ENCODE measurements at places on chromosomes 3 and 15. TPM values are rescaled to one million over a fixed set of nuclear protein-coding genes. Genes with fewer than 3 reads are reported as not detected.

COX5A gene
- 154 TPM for total RNA-seq

GPR62 gene
- not detected for total RNA-seq

TNFSF10 gene
- total RNA-seq: not detected

SPINK8 gene
- not detected for total RNA-seq

RNF7 gene
- 84.3 TPM for total RNA-seq

PROK2 gene
- total RNA-seq: not detected

UPK1B gene
- total RNA-seq: not detected

PRKCI gene
- 43.8 TPM for total RNA-seq

SLC12A8 gene
- total RNA-seq: 2.0 TPM

DNA sequence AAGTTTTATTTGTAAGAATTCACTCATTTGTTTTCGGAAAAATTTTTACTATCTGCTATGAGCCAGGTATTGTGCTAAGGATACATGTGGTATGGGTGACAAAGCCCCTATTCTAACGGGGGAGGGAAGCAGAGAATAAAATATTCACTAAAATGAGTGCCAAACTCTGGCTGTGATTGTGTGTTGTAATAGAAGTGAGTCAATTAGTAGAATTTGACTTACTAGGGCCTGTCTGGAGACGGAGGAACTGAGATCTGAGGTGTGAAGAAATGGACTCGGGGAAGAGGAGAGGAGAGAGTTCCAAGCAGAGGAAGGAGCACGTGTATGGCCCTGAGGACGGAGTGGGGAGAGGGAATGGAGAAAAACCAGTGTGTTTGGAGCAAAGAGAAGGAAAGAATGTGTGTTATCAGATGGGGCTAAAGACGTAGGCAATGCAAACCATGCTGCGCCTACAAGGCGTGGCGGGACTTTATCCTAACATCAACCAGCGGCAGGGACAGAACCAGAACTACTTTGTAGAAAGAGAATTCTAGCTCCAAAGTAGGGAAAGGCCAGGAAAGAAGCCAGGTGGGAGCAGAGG lies 89.1 kb downstream of the OSBPL10 start:
- no peaks in the 10 kb centered on the region for H3K27me3 ChIP-seq
- no peak overlapping the region for H3K27ac ChIP-seq

DNA sequence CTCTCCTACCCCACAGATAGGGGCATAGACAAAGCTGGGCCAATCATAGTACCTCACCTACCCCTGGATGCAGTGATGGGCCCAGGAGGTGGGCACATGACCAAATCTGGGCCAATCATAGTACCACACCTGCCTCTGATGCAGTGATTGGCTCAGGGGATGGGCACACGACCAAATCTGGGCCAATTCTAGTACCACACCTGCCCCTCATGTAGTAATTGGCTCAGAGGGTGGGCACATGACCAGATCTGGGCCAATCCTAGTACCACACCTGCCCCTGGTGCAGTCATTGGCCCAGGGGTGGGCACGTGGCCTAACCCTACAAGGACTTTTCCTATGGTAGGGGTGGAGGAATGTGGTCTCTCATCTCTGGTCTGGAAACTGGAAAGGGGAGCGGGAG lies 56.9 kb upstream of the MEF2A start:
- DNase-seq: no peak
- H3K27ac ChIP-seq: no peak overlapping the region
- no peak overlapping the region for H3K4me3 ChIP-seq
- H3K36me3 ChIP-seq: no peaks in the 10 kb centered on the region
- H3K4me1 ChIP-seq: peaks cover 44% of the 10 kb centered on the region

GRCh38 chr3:142884531-142884930 lies 4.4 kb downstream of the PCOLCE2 start:
- no peaks in the 10 kb centered on the region for H3K36me3 ChIP-seq
- no peaks in the 10 kb centered on the region for H3K27me3 ChIP-seq
- DNase-seq: no peak
- H3K4me3 ChIP-seq: no peak overlapping the region
- H3K4me1 ChIP-seq: peaks cover 10% of the 10 kb centered on the region

DNA sequence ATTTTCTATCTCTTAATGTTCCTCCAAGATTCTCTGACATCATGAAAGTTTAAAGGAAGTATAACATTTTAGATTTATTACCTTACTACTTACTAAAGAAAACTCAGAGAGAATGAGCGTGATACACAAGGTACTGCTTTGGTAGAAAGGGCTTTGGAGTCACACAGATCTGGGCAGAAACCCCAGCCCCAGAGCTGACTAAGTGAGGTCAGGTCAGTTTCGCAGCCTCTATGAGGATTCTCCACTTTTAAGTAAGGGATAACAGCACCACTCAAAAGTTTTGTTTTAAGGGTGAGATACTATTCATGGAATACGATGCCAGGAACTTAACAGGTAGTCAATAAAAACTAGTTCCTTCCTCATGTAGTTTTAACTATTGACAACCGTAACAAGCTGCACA lies 76.1 kb downstream of the CLDN11 start:
- peaks cover 3% of the 10 kb centered on the region for H3K36me3 ChIP-seq
- no peak overlapping the region for H3K27ac ChIP-seq
- DNase-seq: no peak
- H3K27me3 ChIP-seq: no peaks in the 10 kb centered on the region
- peaks cover 28% of the 10 kb centered on the region for H3K4me1 ChIP-seq

DNA sequence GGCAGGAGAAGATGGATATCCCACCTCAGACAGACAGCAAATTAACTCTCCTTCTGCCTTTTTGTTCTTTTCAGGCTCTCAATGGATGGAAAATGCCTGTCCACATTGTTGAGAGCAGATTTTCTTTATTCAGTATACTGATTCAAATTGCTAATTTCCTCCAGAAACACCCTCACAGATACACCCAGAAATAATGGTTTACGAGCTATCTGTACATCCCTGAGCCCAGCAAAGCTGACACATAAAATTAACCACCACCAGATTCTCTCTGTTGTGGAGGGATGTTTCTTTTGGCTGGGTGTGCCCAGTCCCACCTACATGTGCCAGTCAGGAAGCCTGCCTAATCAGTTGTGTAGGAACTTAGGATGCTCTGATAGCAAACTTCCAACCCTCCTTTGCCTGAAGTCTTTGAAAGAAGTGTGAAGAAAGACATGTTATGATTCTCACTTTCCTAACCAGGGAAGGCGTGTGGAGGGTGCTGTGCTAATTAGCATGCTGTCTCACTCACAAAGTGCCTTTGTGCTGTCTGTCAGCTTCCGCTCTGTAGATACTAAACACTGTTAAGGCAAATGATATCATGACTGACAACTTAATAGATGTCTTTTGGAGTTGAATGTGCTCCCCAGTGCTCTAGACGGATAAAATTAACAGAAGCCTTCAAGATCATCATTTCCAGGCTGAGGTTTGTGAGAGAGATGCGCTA lies 208.5 kb downstream of the CLSTN2 start:
- DNase-seq: no peak
- H3K4me1 ChIP-seq: no peaks in the 10 kb centered on the region
- H3K36me3 ChIP-seq: peaks cover 5% of the 10 kb centered on the region
- no peak overlapping the region for H3K4me3 ChIP-seq
- H3K27me3 ChIP-seq: no peaks in the 10 kb centered on the region

GRCh38 chr15:92076541-92076940 lies 223.0 kb downstream of the SLCO3A1 start:
- no peak overlapping the region for H3K27ac ChIP-seq
- H3K36me3 ChIP-seq: no peaks in the 10 kb centered on the region
- H3K4me1 ChIP-seq: no peaks in the 10 kb centered on the region
- H3K4me3 ChIP-seq: no peak overlapping the region

DNA sequence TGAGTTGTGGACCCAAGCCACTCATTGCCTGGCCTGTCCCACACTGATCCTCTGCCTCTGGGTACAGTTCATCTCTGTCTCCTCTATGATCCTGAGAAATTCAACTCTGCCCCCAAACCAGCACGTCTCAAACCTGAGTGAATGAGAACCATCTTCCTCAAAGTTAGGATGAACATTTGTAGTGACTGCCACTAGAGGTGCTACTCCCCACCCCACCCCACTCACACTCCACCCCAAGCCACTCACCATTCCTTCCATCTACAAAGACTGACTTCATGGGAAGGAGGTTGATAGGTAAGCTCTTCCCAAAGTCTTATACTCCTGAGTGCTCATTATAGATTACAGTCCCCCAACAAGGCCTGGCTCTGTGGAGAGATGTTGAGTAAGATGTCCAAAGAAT lies 43.8 kb downstream of the NEK10 start:
- H3K4me1 ChIP-seq: peaks cover 52% of the 10 kb centered on the region
- peaks cover 18% of the 10 kb centered on the region for H3K36me3 ChIP-seq
- DNase-seq: no peak
- H3K27ac ChIP-seq: peak overlapping the region; percentile 87
- H3K27me3 ChIP-seq: no peaks in the 10 kb centered on the region

DNA sequence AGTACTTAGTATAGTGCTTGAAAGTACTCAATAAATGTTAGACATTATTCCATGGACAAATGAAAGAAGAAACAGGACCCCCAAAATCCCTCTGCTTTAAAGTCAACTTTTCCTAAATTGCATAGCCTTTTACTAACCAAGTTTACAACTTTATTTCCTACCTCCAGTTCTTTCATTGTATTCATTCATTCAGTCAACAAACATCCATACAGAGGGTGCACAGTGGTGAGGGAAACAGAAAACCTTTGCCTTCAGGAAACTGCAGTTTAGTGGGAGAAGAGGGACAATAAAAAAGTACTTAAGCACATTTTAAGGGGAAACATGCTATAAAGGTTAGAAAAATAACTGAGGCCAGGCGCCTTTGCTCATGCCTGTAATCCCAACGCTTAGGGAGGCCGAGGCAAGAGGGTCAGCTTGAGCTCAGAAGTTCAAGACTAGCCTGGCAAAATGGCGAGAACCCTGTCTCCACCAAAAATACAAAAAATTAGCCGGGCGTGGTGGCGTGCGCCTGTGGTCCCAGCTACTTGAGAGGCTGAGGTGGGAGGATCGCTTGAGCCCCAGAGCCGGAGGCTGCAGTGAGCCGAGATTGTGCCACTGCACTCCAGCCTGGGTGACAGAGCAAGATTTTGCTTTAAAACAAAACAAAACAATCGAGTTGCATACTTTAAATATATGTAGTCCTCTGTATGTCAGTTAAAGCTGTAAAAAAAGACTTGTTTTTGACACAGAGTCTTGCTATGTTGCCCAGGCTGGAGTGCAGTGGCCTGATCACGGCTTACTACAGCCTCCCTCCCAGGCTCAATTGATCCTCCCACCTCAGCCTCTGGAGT lies 1.1 kb upstream of the DENND4A start:
- peak overlapping the region; percentile 95 for H3K4me3 ChIP-seq
- H3K36me3 ChIP-seq: no peaks in the 10 kb centered on the region
- peaks cover 37% of the 10 kb centered on the region for H3K4me1 ChIP-seq
- peak overlapping the region; percentile 98 for H3K27ac ChIP-seq
- no peak for DNase-seq
- no peaks in the 10 kb centered on the region for H3K27me3 ChIP-seq

GRCh38 chr15:43268111-43269105 lies 1.7 kb upstream of the TGM5 start:
- H3K4me1 ChIP-seq: no peaks in the 10 kb centered on the region
- DNase-seq: peak; percentile 83
- H3K27me3 ChIP-seq: peaks cover 63% of the 10 kb centered on the region
- no peak overlapping the region for H3K27ac ChIP-seq

GRCh38 chr15:77029166-77030047 lies 34.5 kb downstream of the PSTPIP1 start:
- H3K4me3 ChIP-seq: no peak overlapping the region
- DNase-seq: peak; percentile 80
- H3K27me3 ChIP-seq: no peaks in the 10 kb centered on the region
- peaks cover 14% of the 10 kb centered on the region for H3K4me1 ChIP-seq
- H3K36me3 ChIP-seq: no peaks in the 10 kb centered on the region

GRCh38 chr3:10365791-10366190 lies 44.9 kb upstream of the SEC13 start:
- peaks cover 23% of the 10 kb centered on the region for H3K4me1 ChIP-seq
- no peaks in the 10 kb centered on the region for H3K36me3 ChIP-seq
- H3K27me3 ChIP-seq: peaks cover 2% of the 10 kb centered on the region
- no peak overlapping the region for H3K4me3 ChIP-seq
- no peak for DNase-seq

GRCh38 chr3:157618075-157618760 lies 115.0 kb upstream of the VEPH1 start:
- no peak overlapping the region for H3K4me3 ChIP-seq
- peaks cover 27% of the 10 kb centered on the region for H3K27me3 ChIP-seq
- DNase-seq: no peak

GRCh38 chr3:119293871-119294695 lies at the start of gene ARHGAP31:
TSS of gene ARHGAP31 (plus strand) at chr3:119294383. CDS start at chr3:119294905, 522 bp downstream.
- peak within 1 kb of the TSS; percentile 90 for H3K4me3 ChIP-seq
- H3K4me1 ChIP-seq: peaks cover 43% of the 10 kb centered on the region
- peaks cover 13% of the 10 kb centered on the region for H3K36me3 ChIP-seq
- H3K27me3 ChIP-seq: no peaks in the 10 kb centered on the region

- H3K4me1 ChIP-seq: peaks cover 4% of the 10 kb centered on the region
- DNase-seq: peak; percentile 32
- H3K27ac ChIP-seq: no peak overlapping the region
- H3K36me3 ChIP-seq: no peaks in the 10 kb centered on the region
- no peaks in the 10 kb centered on the region for H3K27me3 ChIP-seq
Observed at GRCh38 chr3:46504789-46505188, 7.0 kb downstream of the RTP3 start.

GRCh38 chr3:74409066-74409465 lies 205.4 kb downstream of the CNTN3 start:
- no peaks in the 10 kb centered on the region for H3K27me3 ChIP-seq
- no peak for DNase-seq
- no peak overlapping the region for H3K27ac ChIP-seq
- no peaks in the 10 kb centered on the region for H3K36me3 ChIP-seq
- no peak overlapping the region for H3K4me3 ChIP-seq

- H3K27ac ChIP-seq: no peak overlapping the region
- no peaks in the 10 kb centered on the region for H3K36me3 ChIP-seq
- no peak for DNase-seq
- peaks cover 2% of the 10 kb centered on the region for H3K4me1 ChIP-seq
Observed at GRCh38 chr15:40121911-40122638, 13.4 kb upstream of the BMF start.

DNA sequence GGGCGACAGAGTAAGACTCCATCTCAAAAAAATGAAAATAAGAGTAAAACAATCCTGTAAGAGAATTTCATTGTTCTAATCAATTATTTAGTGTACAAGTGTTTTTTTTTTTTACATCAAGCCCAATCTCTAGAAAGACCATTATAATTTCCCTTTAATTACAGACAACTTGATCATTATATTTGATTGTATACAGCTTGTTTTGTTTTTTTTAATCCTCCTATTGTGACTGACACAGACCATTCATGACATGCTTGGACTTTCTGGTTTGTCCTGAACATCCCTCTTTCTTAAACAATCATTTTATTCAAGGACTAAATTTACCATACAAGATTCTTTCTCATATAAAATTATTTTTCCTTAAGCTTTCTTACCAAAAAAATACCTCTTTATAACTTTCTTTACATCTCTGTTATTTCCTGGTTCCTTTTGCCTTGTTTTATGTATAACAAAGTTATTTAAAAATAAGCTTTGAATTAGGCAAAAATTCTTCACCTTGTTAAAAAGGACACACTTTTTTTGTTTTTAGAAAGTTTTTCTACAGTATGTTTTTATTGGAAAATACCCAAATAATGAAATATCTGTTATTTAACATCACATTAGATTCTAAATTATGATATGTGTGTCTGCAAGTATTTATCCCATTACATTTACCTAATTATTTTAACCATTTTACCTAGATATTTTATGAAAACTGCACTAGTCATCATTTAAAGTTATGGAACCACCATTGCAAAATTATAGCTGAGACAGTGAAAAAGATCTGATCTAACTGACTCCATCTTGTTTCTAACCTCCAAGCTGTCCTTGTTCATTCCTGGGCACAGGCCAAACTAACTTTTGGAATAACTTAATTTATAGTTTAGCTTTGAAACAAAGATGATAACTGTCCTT lies 26.1 kb upstream of the GFM1 start:
- no peaks in the 10 kb centered on the region for H3K36me3 ChIP-seq
- H3K27ac ChIP-seq: no peak overlapping the region
- peaks cover 6% of the 10 kb centered on the region for H3K27me3 ChIP-seq

- no peak overlapping the region for H3K4me3 ChIP-seq
- peaks cover 15% of the 10 kb centered on the region for H3K4me1 ChIP-seq
- no peak overlapping the region for H3K27ac ChIP-seq
- H3K27me3 ChIP-seq: no peaks in the 10 kb centered on the region
- DNase-seq: no peak
Observed at GRCh38 chr3:152260026-152260425, 8.7 kb upstream of the MBNL1 start.
